ENCODE measurements at places on chromosomes 12 and 14.

GRCh38 chr12:108826101-108826806 lies 31.1 kb downstream of the SSH1 start:
- peak; percentile 89 for DNase-seq

DNA sequence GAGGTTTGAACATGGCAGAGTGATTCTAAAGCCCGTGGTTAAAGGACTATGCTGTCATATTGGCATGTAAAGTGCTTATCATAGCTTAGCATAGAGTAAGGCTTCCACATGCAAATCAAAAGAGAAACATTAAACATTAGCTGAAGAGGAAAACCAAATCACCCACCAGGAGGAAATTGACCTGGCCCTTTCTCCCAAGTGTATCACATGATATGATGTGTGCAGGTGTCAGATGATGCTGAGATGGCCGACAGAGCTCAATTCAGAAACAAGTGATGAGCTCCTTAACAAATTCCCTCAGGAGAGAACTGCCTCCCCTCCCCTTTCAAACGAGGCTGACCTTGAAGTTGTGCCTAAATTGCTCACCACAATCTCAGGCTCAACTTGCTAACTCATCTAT lies 217.1 kb upstream of the BTG1 start:
- no peak for DNase-seq

- DNase-seq: no peak
Measured at GRCh38 chr12:82874945-82875344, 188.2 kb downstream of the TMTC2 start.

DNA sequence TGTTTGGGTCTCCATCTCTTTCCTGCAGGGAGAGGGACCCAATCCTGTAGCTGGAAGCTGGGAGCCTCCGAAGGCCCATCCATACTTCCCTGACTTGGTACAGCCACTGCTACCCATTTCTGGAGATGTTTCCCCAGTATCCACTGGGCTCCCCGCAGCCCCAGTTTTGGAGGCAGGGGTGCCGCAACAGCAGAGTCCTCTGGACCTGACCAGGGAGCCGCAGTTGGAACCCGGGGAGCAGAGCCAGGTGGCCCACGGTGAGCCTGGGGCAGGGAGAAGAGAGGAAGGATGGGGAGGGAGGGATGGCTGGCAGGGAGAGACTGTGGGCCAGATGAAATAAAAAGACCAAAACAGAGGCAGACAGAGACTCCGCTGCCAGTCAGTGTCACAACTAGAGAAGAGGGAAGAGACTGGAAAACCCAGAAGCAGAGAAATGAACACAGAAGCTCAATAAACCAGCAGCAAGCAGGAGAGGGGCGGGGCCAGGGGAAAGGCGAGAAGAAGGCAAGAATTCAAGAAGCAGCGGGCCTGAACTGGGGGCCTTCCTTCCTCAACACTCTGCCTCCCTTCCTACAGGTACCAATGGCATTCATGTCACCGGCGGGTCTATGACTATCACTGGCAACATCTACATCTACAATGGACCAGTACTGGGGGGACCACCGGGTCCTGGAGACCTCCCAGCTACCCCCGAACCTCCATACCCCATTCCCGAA lies 6.3 kb downstream of the LTBR start:
- DNase-seq: no peak

DNA sequence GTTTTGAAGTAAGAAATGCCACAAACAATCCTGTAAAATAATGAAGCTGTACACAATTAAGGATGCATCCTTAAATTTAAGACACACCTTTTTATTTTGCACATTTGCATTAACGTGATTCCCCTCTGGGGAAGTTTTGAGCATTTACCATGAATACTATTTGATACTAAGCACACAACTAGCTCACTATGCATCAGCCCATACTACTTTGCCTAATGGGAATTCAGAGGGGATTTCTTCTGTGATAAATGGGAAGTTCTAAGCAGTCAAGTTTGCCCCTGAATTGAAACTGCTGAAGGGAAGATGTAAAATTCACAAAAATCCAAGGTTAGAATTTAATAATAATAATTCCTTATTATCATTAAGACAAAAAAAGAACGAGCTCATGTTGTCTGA lies 27.4 kb downstream of the SINHCAF start:
- DNase-seq: no peak

DNA sequence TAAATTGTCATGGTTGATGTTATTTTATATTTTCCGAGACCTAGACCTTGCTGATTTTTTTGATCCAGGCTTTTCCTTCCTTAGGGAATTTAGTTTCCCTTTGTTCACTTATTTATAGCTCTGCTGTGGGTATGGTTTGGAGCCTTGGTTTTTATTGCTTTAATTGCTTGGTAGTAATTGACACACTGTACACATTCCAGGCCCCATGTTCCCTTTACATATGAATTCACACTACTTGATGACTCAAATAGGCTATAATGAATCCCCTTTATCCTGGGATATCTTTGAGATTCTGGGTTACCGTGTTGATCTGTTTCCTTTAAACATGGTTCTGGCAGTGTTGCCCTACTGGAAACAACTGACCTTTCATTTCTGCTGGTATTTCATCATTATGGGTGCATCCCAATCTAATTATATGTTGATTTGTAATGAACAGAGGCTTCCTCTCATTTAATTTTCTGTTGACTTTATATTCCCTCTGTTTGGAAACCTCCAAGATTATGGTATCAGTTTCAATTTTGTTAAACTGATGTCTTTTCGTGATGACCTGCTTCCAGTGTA lies 424.0 kb downstream of the RAD51B start:
- no peak for DNase-seq

GRCh38 chr12:65632131-65632855 lies 192.0 kb upstream of the HMGA2 start:
- no peak for DNase-seq

DNA sequence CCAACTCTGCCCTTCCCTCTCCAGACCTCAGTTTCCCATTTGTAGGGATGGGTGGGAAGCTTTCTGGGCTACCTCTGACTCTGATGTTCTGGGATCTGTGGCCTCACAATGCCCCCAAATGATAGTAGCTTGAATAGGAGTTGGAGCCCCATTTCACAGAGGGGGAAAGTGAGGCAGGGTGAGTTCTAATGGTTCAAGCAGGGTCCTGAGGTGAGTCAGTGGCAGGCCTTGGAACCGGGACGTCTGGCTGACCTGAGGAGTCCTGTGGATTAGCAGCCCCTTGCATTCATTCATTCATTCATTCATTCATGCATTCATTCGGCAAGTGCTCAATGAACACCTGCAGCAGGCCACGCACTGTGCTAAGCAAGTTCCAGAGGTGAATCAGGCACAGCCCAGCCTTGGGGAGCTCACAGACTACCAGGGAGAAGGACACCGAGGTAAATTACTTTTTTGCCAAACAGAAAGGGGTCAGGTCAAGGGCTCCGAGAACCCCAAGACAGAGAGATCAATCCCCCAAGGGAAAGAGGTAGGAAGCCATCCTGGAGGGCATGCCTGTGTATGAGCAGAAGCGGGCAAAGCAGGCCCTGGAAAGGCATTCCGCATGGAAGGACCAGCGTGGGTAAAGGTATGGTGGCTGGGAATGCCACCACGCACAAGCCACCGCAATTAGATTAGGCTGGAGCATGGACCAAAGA lies 818 bp upstream of the TMEM119 start:
- DNase-seq: no peak

- no peak for DNase-seq
Measured at GRCh38 chr14:24281636-24282035, 10.2 kb upstream of the RABGGTA start.

- DNase-seq: peak; percentile 7
Measured at GRCh38 chr12:48991247-48992050, 7.7 kb downstream of the DDN start.

- peak; percentile 90 for DNase-seq
Measured at GRCh38 chr12:62625228-62625627, 158.6 kb downstream of the MON2 start.
